Stimulated activated CD4-positive, alpha-beta T cell treated with anti-CD3 and anti-CD28 coated beads, Interleukin-15, amount 100 ng/mL, for 1 hour (primary cell): ENCODE measurements at places on chromosomes 16 and 17.

DNA sequence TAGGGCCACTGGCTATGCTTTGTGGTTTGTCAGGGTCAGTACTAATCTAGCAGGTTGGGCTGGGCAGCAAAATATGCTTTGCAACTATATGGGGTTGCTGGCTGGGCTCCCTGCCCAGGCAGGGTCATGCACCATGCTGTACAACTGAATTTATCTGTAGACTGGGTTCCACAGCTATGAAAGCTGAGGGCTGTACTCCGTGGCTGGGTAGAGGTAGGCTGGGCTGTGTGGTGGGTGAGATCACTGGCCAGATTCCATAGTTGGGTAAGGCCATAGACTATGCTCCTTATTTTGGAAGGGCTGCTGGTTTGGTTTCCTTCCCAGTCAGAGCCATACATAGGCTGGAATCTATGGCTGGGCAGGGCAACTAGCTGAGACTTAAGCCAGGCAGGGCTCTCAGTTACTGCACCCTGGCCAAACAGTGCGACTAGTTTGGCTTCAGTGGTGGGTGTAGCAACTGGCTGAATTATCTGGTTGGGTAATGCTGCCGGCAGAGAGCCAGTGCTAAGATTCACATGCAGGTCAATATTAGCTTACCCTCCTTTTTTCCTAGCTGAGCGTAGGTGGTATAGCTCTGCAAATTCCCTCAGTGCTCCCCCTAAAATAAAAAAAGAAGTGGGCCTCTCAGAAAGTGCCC is 769.1 kb upstream of the CDH8 start:
- DNase-seq, result no peak

DNA sequence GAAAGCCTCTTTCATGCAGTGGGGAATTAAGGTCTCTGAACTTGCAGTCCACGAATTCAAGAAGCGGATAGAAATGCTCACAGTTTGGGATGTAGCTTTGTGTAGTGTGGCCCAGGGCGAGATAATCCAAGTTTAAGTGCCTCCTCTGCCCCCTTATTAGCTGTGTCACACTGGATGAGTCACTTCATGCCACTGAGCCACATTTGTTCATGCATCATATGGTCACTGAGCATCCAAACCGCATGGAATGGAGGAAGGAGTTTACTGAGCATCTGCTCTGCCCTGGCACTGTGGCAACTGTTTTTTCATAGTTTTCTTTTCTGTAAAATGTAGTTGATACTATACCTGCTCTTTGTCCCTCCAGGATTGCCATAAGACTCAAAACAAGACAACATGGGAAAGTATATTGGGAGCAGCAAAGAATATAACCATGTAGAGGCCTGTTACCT is 15.1 kb upstream of the DHX8 start:
- no peak for DNase-seq

DNA sequence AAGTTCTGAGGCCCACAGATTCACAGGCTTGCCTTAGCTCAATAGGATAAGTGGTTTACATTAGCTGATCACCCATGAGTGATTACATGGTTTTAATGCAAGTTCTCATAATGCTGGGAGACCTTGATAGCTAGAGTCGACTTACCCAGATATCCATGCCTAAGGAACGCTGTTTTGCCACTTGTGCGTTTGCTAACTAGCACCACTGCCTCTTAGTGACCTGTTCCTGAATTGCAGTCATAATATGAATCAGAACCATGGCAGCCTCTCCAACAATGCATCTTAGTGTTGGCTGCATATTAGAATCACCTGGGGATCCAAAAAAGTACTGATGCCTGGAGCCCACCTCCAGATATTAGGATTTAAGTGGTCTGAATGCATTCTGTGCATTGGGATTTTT is 251.1 kb upstream of the CDH5 start:
- DNase-seq, result no peak

DNA sequence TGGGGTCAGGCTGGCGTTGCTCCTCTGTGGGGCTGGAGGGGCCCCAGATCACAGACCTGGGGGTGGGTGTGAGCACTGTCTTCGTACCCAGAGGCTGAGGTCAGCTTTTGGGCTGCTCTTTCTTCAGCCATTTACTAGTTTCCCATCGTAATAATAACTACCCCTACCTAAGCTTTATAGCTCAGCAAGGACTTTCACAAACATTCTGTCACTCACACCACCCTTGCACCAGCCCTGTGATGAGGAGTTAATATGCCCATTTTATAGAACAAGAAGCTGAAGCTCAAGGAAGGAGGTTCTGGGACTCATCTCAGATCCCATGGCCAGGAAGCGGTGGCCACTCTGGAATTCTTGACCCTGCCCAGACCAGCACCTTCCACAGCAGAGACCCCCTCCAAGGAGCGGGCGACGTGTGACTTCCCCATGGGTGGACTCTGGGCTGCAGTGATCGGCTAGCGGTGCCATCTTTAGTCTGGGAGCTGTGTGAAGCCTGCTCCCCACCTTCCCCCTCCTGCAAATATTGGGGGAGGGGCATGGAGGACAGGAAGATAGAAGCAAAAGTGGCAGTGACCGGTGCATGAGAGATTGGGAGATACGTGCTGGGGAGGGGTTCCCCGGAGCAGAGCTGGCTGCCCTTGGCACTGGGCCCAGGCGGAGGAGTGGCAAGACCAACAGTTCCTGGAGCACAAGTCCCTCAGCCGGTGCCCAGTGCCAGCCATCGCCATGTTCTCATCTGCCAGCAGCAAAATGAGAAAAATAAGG is 81.8 kb upstream of the TOB1 start:
- DNase-seq, result no peak

- DNase-seq, result no peak
These were observed 40.7 kb downstream of the TBX4 start for GRCh38 chr17:61492759-61493526.

DNA sequence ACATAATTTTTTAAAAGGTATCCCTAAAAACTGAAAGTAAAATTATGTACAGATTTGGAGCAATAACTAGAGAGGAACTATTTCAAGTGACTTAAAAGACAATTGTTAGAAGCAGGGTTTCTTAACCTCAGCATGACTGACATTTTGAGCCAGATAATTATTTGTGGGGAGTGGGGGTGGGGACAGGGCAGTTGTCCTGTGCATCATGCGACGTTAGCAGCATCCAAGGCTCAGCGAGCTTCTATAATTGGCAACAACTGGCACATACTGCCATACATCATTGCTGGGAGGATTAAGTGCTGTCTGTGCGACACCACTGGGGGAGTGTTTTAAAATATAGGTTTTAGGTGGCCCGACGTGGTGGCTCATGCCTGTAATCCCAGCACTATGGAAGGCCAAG is 27.1 kb downstream of the GABARAPL2 start:
- no peak for DNase-seq

GRCh38 chr17:82845163-82845807 is 5.5 kb upstream of the ZNF750 start:
- DNase-seq, result no peak

- DNase-seq, result no peak
These were observed 85.5 kb upstream of the HNF1B start for GRCh38 chr17:37830151-37830993.

DNA sequence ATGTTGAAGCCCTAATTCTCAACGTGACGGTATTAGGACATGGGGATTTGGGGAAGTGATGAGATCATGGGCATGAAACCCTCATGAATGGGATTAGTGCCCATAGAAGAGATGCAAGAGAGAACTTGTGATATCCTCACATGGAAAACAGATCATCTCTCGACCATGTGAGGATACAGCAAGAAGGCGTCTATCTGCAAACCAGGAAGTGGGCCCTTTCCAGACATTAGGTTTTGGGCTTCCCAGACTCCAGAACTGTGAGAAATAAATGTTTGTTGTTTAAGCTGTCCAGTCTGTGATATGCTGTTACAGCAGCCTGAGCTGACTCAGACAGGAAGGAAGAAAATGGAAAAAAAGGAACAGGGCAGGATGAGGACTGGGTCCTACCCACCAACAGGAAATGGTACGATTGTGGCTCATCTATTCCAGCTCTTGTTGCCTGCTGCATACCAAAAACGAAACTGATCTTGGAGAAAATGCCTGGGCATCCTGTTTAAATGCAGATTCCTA is 21.9 kb upstream of the SSTR2 start:
- DNase-seq, result no peak

DNA sequence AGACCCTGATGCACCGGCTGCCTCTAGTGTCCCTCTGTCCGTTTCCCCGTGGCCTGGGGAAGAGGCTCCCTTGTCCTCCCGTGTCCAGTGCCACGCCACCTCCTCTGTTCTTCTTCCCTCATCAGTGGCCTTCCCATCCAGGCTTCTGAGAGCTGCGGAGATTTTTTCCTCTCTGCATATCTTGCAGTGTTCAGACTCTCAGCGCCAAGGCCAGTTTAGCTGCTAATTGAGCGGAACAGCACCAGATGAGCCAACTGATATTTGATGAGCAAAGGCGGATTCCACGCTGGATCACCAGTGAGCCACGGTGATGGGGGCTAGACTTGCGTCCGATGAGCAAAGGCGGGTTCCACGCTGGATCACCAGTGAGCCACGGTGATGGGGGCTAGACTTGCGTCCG is 257.6 kb downstream of the FOXL1 start:
- no peak for DNase-seq

GRCh38 chr17:82345151-82345976 is 11.8 kb upstream of the SECTM1 start:
- no peak for DNase-seq

DNA sequence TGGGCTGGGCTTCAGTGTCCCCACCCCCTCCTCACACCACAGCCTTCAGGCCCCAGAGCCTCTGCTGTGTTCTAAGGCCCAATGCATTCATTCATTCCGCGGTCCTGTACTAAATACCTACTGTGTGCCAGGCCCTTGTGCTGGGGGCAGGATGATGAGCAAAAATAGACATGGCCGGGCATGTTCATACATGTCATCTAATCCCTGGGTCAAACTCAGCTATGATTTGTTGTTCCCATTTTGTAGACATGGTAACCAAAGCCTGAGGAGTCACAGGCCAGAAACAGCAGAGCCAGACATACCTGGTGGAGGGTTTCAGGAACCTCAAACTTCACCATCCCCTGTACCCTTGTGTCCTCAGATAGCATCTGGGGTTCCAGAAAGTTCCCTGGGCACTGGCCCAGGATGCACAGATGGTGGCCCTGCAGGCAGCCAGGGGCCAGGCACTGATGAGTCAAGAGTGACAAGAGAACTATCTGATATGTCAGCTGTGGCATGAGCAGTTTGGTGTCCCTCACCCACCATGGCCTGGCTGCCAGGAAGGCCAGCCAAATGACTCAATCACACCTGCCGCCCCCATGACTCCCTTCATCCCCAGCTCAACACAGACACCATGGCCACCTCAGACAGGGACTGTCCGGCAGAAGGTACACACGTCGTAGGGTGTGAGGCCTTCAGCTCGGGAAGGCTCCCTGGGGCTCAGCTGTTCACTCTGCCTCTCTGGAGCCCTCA is 2.7 kb upstream of the RRAD start:
- no peak for DNase-seq

DNA sequence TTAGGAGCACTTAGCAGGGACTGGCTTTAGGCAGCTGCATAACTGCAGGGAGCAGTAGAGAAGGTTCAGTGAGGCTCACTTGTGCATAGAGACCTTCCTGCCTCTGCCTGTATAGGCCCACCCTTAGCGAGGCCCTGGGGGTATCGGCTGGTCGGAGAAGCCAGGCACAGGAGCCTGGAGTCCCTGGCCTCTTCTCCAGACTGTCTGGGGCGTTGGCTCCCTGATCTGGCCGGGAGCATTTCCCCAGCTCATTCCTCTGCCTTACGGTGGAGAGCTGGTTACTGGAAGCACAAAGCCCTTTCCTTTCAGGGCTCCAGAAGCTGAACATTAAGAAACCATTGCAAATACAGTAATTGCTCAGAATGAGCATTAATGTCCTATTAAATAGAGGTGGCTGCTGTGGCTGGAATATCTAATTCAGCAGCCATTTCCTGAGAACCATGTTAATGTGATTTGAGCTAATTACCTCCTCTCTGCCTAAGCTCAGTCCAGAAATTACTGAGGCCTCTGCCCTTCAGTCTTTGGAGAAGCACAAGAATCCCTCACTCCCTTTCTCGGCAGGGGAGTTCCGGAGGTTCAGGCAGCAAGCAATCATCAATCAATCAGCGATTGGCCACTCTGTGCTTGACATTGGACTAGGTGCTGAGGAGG is 18.8 kb upstream of the TMEM220 start:
- no peak for DNase-seq

DNA sequence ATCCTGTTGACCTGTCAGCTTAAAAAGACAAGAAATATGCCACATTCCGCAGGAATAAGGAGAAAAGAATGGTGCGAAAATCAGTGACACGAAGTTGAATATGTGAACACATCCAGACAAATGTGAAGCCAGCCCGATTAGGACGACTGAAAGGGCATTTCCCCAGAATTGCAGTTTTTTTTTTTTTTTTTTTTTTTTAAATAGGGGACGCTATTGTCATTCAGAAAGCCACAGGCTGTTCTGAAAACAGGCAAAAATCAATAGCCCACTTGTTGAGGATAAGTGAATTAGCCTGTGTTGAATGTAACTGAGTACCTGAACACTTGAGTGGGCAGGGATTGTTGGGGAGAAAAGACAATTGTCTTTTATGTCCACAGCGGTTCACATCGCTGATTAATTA is 507.1 kb downstream of the WWOX start:
- DNase-seq, result no peak

GRCh38 chr17:82737967-82738877 is 2.8 kb downstream of the FN3K start:
- DNase-seq, result no peak

DNA sequence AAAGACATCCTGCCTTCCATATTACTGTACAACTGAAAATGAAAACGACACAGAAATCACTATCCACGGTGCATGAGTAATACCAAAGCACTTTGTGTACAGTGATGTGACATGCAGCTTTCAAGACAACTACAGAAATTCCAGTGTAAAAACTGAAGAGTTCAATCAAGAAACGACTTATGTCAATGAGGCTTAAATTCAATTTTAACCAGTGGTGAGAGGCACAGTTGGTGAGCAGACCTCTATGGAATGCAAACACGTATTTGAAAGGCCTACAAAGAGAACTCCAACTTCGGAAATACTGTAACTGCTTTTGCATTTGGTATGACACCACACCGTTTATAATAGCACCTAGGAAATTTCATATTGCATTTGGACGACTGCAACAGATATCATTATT is 87.6 kb downstream of the USP31 start:
- no peak for DNase-seq

- no peak for DNase-seq
These were observed 4.5 kb upstream of the RAB40C start for GRCh38 chr16:585351-585750.

DNA sequence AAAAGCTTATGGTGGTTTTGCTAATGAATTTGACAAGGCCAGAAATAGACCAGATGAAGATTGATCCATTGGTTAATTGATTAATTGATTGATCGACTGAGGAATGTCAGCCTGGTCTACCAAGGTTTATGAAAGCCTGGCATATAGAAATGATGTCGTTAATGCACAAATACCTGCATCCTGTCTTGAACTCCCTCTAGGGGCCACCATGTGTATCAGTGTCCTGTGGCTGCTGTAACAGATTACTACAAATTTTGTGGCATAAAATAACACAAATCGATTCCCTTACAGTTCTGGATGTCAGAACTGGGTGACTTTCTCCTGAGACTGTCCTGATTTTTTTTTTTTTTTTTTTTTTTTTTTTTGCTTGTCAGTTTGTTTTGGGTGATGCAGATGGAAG is 553.2 kb downstream of the MAF start:
- no peak for DNase-seq

- DNase-seq, result no peak
These were observed 14.5 kb upstream of the PLEKHG4 start for GRCh38 chr16:67264866-67265265.

GRCh38 chr17:39738983-39739884 is 1.5 kb downstream of the GRB7 start:
- DNase-seq, result no peak
